Naive thymus-derived CD8-positive, alpha-beta T cell (primary cell): ENCODE measurements at places on chromosomes 4 and X. TPM values are rescaled to one million over a fixed set of nuclear protein-coding genes. Genes with fewer than 3 reads are reported as not detected.

The SOD3 gene
- not detected for polyA plus RNA-seq

DNA sequence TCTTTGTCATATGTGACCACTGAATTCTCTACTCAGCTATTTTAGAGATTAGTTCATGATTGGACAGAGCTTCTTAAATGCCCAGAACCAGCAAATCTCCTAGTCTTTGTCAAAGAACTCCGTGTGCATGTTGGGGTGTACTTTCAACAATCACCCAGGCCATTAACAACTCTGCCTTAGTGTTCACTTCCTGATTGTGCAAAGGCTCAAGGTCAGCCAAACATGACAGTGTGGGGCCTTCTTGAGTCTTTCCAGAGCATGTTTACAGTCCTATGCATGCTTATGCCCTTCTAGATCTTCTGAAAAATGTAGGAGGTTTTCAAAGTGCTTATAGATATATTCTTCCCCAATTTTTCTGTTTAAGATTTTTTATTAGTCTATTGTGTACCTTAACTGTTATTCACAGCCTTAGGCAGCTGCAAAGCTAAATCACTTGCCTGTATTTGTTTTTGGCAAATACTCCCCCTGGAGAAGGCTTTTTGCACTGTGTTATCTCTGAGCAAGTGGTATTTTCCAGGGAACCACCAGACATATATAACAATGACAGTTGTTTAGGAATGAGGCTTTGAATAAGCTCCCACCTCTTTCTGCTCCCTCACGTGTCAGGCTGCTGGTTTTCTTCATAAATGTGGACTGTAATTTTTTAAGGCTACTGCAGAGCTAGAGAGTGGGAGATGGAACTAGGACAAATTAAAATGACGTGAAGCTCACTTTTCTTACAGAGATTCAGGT lies 24.0 kb upstream of the DRP2 start:
- no peak for DNase-seq

DNA sequence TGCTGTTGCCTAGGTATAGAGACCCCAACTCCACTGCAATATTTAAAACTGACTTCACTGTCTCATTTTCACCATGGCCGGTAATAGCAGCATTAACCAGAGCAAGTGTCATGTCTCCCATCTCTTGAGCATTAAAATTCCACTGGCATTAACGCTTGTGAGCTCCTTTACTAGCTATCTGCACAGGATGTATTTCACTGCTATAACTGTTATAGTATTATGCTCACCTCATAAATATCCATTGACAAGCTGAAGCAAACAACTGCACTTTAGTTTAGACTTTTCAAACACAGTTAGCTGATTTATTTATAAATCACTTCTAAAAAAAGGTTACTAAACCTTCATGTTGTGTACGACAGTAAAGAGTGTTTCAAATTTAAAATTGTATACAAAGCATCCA lies 157.8 kb downstream of the ANTXR2 start:
- DNase-seq: no peak

- no peak for DNase-seq
Observed at GRCh38 chr4:150070464-150071170, 7.6 kb upstream of the DCLK2 start.

DNA sequence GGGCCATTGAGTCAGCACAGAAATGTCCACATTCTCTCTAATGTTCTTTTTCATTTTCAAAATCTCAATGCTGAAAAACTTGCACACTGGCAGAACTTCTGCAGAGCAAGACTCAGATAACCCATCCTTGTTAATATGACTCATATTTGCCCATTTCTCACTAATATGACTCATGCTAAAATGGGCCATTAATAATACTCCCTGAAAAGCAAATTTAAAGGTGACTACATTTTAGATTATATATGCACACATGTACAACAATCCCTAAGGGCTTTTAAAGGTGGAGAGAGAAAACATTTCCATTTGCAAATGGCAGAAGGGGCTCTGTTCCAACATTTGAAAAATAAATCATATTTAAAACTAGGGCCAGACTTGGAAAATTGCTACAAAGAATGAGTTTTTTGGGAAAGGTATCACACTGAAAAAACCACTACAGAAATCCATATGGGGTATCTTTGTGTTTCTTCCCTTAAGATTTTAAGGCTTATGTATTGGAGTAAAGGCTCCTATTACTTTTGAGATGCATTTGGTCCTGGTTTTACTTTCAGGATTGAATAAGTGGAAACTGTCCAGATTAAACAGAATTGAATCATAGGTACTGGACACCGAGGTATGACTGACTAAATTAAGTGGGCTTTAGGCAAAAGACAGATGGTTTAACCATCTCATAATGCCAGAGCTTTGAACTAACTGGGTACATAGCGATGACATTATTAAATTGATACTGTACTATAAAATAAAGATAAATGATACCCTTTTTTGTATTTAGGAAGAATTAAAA lies 30.0 kb downstream of the TLR2 start:
- DNase-seq: no peak

DNA sequence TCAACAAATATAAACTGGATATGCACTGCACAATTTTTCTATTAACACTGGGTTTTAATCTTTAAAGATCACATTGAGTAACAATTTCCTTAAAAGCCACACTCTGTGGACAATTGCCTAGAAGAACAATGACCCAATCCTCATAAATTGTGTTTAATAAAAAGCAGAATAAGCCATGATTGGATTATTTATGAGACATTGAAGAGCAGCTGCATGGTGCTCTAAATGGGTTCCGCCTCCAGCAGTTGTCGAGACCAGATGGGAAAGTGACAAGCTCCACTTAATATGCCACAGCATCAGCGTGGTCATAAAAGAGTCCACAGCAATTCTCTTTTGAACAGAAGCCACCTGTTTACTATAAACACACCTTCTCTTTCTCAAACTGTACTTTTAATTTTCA lies 635.2 kb upstream of the FRG1 start:
- DNase-seq: no peak

GRCh38 chrX:110215411-110215810 lies 102.5 kb downstream of the AMMECR1 start:
- no peak for DNase-seq

The TBCK gene
- 32.5 TPM for polyA plus RNA-seq

- DNase-seq: no peak
Observed at GRCh38 chr4:135338181-135338580, 1136.6 kb upstream of the PABPC4L start.

DNA sequence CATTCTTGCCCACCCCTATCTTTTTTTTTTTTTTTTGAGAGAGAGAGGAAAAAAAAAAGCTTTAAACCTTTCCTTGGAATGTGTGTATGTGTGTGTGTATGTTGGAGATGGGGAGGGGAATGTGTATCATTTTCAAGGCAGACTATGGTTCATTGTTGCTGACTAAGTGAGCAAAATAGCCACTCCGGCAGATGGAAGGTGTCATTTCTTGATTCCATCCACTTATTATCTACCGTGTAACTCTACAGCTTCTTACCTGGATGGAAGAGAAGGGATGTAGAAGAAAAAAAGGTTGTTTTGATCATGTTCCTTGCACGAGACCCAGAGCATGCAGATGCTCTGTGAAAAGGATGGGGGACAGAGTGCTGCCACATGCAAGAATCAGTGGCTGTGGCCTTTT lies 5.9 kb upstream of the GK2 start:
- DNase-seq: no peak
